Fibroblast of skin of right biceps (primary cell): ENCODE measurements at places on chromosomes 5 and 9.

GRCh38 chr5:42812620-42813019 is 928 bp upstream of the SELENOP start:
- DNase-seq, result no peak

DNA sequence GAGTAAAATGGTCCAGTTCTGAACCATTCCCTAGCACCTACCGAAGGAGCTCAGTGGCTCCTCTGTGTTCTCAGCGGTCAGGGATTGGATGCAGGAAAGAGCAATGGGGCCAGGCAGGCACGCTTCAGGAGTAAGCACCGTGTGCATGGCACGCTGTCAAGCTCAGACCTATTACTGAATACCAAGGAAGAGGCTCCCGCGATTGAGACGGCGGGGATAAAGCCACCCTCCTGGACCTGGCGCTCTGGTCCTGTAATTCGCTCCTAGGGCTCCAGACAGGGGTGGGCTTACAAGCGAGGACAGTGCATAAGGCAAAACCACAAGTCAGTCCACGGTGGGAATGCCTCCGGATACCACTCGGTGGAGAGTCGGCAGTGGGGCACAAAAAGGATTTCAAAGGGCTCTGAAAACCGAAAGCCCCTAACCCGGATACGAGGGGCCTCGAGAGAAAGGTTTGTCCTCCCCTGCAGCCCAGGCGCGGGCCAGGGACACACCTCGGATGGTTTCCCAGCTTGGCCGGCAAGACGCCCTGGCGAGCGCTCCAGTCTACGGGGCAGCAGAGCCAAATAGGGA is 988 bp downstream of the OXCT1 start:
- DNase-seq, result peak; percentile 41

DNA sequence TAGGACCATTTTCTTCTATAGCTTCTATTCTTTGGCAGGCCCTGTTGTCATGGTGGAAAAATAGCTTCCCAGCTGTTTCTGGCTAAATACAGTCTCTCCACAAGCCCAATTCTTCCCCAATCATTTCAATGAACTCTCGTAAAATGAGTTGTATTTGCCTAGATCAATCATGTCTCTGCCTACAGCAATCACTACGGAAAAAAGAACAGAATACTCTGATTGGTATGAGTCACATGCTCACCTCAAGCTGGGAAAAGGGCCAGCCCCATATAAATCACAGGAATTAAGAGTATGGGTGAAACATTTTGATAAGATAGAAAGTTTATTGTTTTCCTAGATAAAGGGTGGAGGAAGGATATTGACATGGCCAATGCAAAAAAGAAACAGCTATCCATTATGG is 711.4 kb downstream of the EFNA5 start:
- peak; percentile 4 for DNase-seq

GRCh38 chr5:9474219-9475002 is 71.5 kb downstream of the SEMA5A start:
- no peak for DNase-seq

DNA sequence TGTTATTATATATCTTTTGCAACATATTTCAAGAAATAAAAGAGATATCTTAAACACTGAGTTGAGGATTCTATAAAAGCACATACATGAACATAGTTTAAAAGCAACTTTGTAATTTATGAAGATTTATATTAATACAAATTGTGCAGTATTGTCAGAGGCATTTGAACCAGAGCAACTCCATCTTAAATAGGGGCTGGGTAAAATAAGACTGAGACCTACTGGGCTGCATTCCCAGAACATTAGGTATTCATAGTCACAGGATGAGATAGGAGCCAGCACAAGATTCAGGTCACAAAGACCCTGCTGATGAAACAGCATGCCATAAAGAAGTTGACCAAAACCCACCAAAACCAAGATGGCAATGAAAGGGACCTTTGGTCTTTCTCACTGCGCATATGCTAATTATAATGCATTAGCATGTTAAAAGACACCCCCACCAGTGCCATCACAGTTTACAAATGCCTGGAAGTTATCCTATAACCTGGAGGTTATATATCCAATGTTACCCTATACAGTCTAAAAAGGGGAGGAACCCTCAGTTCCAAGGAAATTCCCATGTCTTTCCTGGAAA is 320.2 kb downstream of the FAM170A start:
- DNase-seq, result no peak

DNA sequence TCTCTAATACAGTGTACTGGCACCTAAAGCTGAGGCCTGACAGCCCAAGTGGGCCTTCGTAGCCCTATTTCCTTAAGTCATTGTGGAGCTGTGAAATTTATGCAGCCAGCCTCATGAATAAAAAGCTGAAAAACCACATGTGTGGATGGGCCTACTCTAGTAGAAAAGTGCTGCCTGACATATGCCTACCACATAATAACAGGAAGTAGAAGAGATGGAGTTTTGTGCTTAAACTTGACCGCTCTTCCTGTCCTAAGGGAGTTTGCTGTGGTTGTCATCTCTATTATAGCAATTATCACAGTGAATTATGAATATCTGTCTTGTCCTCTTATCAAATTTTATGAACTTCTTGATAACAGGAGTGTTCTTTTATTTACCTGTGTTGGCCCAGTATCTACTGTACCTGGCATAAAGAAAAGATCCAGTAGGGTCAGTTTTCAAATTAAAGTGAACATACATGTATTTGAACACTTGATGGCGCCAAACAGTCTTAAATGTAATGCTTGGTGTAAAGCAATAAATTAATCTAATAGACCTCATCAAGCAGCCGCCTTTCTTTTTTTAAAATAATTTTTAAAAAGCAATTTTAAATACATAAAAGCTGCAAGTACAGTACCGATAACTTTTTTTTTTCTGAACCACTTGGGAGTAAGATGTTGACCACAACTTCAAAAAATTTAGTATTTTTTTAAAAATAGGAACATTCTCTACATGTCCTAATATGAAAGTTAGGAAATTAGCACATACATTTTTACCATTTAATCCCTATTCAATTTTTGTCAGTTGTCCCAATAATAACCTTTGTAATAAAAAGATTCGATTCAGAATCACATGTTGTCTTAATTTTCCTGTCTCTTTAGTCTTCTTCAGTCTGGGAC is 51.0 kb downstream of the FKTN start:
- DNase-seq, result peak; percentile 36

- no peak for DNase-seq
Measured at GRCh38 chr5:125169396-125169795, 423.0 kb upstream of the ZNF608 start.

- no peak for DNase-seq
Measured at GRCh38 chr5:104539618-104540350, 977.2 kb upstream of the NUDT12 start.

DNA sequence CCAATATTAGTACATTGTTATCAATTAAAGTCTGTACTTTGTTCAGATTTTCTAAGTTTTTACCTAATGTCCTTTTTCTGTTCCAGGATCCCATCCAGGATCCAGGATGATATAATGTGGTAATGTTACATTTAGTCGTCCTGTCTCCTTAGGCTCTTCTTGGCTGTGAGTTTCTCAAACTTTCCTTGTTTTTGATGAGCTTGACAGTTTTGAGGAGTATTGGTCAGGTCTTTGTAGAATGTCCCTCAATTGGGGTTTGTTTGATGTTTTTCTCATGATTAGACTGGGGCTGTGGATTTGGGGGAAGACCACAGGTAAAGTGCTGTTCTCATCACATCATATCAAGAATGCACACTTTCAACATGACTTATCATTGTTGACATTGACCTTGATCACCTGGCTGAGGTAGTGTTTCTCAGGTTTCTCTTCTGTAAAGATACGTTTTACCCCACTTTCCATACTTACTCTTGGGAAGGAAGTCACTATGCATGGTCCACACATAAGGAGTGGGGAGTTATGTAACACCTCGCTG is 9.6 kb downstream of the NDFIP1 start:
- DNase-seq, result no peak

DNA sequence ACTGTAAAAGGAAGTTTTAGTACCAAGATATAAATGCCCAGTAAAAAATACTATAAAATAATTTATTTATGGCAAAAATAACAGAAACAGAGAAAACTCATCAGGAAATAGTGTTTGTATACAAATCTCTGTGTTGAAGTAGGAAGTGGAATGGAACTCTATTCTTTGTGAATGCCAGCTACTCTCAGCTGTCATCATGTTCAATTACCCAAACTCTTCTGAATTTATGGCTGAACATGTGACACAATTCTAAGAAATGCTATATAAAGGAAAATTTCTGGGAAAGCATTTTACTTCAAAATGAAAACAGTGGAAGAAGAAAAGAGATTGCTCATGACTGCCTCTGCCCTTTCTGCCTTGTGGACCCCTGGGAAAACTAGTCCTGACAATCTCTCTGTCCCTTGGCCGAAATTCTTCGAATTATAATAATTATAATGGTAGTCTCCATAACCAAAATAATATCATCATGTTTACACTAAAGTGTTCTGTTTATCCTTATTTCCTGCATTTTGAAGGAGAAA is 522.3 kb upstream of the ST8SIA4 start:
- DNase-seq, result peak; percentile 82

GRCh38 chr9:78026416-78026815 is 5.2 kb downstream of the GNAQ start:
- peak; percentile 13 for DNase-seq

- no peak for DNase-seq
Measured at GRCh38 chr5:180336234-180337020, 16.7 kb downstream of the GFPT2 start.

DNA sequence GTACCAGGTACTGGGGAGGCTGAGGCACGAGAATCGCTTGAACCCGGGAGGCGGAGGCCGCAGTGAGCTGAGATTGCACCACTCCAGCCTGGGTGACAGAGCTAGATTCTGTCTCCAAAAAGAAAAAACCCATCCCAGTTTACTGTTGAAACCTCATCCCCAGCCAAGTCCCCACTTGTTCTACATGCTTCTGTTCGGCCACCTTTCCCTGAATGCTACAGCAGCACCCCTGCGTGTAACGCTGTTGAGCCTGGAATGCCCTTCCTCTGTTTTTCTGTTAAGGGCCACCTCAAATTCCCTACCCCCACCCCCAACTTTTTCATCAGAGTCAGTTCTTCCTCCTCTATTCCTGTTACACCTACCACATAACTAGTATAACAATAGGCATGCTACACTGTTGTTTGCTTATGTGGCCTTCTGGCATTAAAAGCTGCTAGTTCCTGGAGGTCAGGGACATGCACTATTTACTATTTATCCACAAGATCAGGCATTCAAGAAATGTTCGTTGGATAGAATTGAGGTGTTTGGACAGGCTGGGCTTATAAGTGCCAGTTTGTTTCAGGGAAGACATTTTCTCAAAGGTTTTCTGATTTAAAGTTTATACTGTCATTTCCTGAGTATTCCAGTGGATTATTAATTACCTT is 47.1 kb upstream of the C5orf47 start:
- DNase-seq, result no peak

DNA sequence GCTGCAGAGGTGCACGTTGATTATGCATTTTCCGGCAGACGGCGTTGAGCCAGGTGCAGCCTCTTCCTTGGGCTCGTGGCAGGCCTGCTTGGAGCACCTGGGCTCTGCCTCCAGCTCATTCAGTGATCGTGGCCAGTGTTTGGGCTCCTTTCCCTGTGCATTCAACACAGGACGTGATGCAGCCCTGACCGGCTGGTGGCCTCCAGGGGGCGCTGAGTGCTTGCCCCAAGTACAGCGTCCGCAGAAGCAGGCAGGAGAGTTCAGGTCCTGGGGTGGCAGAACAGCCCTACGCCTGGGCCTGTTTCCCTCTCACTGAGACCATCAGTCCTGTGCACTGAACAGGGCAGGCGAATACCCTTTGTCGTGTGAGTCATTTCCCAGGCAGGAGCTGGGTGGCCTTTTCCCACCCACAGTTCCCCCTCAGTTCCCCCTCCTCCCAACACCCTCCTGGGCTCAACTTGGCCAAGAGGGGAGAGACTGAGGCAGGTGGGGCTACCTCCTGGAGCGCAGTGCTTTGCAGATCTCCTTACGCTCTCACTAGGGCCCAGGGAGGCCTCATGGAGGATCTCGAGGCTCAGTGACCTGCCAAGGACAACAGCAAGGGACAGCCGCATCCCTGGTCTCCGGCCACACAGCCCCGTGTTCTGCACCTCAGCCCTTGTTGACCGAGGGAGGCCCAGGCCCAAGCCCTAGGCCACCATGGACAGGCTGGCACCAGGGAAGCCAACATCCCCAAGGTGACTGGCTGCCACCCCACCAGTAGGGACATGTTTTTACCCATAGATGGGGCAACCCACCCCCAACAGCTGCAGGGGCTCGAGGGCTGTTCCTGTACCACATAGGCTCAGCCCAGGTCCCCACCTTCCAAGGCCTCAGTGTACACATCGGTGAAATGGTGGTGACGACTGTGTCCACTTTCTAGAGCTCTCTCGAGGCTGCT is 52.9 kb downstream of the LRSAM1 start:
- DNase-seq, result peak; percentile 78

DNA sequence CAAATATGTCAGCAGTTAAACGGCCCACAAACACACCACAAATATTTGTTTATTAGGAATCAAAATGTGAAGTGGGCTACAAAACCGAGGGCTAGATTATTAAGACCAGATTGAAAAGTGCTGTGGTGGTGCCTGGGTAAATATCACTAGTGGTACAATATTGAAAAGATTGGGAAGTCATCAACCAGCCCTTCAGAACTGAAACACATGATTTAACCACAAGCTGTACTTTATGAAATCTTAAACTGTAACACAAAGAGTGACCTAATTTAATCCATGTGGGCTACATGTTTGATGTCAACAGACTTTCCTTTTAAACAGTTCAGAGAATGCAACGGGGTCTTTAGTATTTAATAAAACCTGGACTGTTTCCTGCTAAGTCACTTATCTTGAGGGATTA is 182.3 kb downstream of the SPATA31D1 start:
- DNase-seq, result peak; percentile 46

GRCh38 chr5:10334831-10335230 is 18.7 kb upstream of the MARCHF6 start:
- DNase-seq, result no peak

DNA sequence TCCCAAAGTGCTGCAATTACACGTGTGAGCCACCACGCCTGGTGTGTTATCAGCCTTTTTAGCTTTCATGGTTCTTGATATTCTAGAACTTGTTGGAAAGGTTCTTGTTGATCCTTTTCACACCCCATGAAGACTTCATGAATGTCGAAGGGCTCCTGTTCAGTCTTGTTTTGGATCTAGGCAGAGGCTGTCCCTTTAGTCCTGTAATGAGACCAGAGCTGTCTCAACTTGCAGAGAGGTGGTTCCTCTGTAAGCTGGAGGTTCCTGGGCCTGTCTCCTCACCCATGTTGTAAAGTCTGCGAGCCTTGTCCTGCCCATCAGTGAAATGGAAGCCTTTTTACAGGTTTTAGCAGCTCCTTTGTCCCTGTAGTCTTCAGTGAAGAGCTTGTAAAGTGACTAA is 38.2 kb downstream of the PRRC2B start:
- no peak for DNase-seq

DNA sequence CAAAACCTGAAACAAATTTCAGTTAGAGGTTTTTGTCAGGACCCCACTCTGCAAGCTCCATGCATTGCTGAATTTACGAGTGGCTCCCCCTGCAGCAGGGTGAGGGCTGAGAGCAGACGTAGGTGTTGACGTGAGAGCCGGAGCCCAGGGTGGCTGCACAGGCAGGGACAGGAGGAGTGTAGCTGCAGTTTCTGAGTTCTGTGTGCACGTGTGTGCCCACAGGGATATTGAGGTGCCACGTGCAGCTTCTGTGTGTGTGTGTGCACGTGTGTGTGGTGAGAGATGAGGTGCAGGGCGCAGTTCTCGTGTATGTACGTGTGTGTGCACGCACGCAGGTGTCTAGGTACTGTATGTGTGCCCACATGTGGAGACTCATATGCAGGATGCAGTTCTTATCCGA is 14.6 kb downstream of the PLEKHG4B start:
- DNase-seq, result no peak

GRCh38 chr5:58002323-58002722 is 457.6 kb downstream of the PLK2 start:
- peak; percentile 18 for DNase-seq
